ENCODE measurements at places on chromosomes 2 and 18.

GRCh38 chr2:48346124-48346536, 183.8 kb upstream of the STON1 start:
- no peak for DNase-seq

- peak; percentile 47 for DNase-seq
These were observed 140.3 kb downstream of the CYRIA start for GRCh38 chr2:16525265-16525887.

DNA sequence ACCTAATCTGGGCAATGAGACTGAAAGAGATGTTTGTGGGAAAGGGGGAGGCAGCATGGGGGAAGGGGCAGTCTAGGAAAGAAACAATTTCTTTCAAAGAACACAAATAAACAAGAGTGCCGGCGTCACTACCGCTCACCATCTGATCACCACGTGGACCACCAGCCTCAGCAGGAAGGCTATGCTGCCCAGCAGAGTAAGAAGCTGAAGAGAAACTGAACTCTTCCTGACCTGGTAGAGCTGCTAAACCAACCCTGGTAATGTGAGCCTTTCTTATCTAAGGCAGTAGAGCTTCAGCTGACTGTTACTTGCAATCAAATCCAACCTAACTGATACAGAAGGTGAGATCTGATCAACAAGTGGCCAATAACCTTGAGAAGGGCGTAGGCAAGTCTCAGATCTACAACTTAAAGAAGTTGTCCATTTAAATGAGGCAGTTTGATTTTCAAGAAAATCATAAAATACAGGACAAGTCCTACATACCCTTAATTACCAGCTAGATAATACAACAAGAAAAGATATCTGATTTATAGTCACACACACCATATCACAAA, 44.2 kb upstream of the SPTBN1 start:
- DNase-seq = no peak

DNA sequence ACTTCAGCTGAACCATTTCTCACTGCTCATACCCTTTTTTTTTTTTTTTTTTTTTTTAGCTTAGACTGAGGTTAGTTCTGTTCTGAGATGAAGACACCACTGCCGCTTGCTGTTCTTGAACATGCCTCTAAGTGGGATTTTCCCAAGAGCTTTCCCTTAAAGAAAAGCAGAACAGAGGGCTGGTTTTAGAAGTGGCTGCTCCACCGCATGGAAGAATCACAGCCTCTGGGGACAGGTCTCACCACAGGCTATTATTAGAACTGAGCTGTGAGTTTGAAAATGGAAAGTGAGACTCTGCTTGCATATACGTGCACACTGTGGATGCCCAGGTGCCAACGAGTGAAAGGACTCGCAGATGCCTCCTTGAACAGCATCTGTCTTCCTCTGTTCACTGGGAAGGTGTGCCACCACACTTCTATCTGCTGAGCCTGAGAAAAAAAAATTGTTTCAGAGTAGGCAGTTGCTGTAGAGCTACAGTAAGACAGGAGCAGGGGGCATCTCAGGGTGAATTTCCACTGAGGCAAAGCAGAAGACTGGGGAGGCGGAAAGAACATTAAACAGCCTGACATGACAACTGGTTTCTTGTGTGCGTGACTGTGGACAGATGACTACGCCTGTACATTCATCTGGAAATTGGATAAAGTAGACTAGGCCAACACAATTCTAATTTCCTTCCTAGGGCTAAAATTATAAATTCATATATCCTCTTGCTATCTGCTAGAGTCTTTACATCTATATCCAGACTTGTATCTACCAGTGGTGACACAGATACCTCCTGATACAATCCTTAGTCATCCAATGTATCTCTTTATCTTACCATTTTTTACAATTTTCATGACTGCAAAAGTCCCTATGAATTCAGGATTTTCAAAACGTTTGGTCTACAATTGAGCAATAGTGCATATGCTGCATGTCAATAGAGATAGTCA, 1045.7 kb upstream of the CELF4 start:
- DNase-seq = no peak

DNA sequence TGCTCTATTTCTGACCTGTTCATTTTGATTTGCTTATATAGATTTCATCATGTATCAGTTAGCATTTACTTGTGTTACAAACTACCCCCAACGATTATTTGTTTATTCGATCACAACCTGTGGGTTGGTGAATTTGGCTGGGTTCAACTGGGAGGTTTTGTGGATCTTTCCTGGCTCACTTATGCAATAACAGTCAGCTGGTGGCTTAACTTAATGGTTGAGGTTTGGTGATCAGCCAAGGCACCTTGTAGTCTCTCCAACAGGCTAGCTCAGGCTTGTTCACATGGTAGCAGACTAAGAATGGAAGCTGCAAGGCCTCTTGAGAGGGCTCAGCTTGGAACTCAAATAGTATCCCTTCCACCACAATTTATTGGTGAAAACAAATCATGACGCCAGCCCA, 5.4 kb upstream of the PUM2 start:
- peak; percentile 97 for DNase-seq

DNA sequence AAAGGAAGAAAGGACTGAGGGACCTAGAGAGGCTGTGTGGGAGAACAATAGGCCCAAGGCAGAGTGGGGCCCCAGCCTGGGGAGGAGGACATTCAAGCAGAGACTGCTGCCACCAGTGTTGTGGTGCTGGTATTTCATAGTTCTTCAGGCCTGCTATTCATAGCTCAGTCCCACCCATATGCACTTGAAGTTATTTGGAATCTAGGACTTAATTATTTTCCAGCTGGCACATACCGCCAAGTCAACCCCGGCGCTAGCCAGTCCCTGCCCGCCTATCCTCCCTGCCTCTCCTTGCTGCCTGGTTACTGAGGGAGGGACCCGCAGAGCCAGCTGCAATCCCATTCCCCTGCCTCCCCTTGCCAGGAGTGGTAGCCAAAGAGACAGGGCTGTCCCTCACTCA, 141.2 kb downstream of the CABLES1 start:
- no peak for DNase-seq

DNA sequence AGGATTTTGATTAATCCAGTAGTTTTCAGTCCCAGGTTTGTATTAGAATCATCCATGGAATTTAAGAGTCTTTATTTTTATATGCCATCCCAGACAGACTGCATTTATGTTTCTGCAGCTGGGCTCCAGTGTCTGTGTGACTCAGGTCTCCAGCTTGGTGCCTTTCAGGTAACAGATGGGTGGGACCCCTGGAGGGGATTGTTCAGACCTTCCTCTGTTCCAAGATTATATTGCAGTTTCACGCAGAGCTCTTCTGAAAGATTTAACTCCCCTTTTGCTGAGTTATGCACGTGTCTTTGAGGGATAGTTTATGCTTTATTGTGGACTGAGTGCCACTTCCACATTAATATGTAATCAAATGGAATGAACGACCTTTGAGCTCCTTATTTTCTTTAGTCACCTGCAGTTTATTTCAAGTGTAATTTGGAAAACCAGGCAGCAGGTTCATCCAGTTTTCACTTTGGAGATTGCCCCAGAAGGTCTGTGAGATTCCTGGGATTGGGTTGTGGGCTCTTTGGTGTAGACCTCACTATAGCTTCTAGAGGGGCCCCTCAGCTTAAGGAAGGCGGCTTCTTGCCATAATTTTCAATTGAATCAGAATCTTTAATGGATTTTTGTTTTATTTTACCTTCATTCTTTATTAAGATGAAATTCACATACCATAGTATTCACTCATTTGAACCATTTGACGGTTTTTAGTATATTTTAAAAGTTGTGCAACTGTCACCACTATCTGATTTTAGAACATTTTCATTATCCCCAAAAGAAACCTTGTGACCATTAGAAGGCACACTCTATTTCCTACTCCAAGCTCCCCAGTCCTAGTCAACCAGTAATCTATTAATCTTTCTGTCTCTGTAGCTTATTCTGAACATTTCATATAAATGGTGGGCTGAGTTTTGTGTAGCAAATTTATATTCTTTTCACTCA, 135.0 kb downstream of the WDSUB1 start:
- DNase-seq = no peak

DNA sequence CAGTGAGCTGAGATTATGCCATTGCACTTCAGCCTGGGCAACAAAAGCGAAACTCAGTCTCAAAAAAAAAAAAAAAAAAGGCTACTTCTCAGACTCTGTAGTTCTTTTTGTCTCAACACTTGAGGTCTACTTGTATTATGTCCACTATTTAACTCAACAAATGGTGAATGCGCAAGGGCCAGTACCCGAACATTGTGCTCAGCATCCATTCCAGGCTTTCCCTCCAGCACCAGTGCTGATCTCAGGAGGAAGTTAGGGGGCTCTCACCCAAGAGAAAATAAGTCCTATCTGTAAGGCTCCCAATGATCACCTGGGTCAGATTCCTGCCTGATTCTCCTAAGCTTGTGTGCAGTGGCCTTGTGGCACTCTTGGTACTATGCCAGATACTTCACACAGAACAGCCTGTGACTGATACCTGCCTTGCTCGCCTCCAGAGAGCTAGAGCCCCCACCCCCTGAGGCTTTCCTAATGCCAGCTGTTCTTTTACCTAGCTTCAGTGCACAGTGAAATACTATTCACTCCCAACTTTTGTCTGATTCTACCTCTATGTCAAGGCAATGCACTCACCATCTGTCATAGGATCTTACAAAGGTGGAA, 74.9 kb downstream of the INO80D start:
- peak; percentile 9 for DNase-seq

Data from NCI-H1694 (cell line).